ENCODE measurements at places on chromosomes 13 and 19.
A peak's percentile ranks its signal among the peaks of the same experiment; 100 is the strongest.

DNA sequence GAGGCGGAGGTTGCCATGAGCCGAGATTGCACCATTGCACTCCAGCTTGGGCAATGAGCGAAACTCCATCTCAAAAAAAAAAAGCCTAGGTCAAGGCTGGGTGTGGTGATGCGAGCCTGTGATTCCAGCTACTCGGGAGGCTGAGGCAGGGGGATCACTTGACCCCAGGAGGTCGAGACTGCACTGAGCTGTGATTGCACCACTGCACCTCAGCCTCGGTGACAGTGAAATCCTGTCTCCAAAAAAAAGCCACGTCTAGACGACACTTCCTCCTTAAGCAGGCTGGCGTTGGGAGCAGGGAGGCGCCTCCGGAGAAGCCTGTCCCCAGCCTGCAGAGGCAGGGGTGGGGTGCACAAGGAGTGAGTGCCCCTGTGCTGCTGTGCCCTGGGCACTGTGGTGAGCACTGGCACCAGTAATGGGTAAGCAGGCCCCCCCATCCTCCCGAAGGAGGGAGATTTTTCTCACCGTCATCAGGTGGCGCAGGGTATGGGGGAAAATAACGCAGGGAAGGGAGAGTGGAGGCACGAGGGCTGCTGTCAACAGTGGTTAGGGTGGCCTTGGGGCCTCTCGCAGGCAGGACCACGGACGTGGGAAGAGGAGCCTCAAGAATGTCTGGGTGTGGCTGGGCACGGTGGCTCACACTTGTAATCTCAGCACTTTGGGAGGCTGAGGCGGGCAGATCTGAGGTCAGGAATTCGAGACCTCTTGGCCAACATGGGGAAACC is 706 bp downstream of the P2RY11 start:
- peak; percentile 27 for DNase-seq

DNA sequence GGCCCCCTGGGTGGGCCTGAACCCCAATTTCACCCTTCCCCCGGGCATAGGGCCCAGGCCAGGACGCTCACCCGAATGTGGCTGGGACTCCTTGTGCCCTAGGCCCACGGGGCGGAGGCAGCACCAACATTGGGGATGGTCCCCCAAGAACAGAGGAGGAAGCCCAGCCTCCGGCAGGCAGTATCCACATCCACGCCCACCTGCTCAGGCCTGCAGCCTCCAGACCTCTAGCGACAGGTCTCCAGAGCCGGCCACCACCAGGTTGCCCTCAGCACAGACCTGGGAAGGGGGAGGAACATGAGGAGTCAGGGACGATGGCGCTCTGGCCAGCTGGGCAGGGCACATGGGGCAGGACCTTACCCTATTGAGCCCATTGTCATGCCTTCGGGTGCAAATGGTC is 1.2 kb downstream of the GNG14 start:
- no peak for DNase-seq

- DNase-seq, result no peak
Observed at GRCh38 chr19:33329736-33330135, 27.4 kb upstream of the CEBPA start.

GRCh38 chr13:40376867-40377535 is 289.4 kb downstream of the FOXO1 start:
- DNase-seq, result no peak

DNA sequence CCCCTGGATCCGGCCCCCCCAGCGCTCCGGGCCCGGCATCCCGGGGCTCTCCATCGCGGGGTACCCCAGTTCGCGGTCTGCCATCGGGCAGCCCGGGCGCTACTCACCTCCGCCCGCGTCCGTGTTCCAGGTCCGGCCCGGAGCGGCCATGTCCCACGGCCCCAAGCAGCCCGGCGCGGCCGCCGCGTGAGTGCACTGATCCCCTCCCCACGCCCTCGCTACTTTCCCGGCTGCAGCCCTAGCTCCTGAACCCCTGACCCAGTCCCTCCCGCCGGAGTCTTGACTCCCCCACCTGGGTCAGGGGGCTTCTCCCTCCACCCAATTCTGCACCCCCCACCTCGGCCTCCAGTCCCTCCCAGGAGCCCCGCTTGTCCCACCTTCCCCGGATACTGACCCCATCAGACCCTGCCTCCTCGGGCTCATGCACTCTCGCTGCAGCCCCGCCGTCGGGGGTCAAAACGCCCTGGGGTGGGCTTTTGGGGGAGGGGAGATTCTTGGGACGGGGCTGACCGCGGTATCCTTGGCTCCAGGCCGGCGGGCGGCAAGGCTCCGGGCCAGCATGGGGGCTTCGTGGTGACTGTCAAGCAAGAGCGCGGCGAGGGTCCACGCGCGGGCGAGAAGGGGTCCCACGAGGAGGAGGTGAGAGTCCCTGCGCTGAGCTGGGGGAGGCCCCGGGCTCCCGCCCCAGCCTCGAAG is 566 bp downstream of the HMG20B start:
- no peak for DNase-seq

- peak; percentile 82 for DNase-seq
Observed at GRCh38 chr19:56594783-56595547, at the start of gene ZNF71. Gene ZNF71 (plus strand): TSS chr19:56595302. CDS start chr19:56601559, 6,257 bp downstream.

DNA sequence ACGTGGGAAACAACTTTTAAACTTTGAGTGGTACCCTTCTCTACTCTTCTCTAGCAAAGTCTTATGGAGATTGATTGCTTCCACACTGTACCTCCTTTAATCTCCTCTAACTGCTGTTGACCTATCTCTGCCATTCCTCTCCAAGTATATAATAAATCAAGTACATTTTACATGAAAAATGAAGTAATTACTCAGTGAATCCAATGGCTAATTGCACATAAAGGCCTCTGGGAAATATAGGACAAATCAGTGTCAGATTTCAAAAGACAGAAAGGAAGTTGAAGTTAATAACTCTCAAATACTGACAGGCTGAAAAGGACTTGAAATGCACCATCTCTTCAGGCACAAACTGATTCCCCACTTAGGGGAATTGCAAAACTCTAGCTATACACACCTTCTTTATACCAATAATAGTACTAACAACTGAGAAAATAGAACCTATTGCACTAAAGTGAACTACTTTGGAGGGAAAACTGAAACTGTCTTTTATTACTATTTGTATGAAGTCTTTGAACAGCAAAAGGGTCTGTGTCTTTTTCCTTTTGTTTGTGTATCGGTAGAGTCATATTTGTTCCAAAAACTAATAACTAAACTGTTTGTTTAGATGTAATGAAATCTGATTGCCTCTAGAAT is 701.1 kb downstream of the PCDH9 start:
- no peak for DNase-seq

DNA sequence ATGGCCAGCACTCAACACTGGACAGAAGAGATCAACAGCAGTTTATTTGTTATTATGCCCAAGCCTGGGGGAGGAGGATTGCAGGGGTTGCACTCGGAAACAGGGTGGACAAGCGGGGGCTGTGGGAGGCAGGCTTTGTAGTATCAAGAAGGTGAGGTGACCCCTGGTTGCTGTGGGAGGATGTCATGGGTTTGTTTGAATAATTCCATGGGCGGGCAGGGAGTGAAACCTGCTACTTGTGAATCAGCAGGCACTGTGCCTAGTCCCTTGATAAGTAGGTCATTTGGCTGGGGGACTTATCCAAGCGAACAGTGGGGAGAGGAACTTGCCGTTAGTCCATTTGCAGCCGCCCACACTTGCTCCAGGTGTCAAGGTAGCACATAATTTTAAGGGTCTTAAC is 84.4 kb upstream of the KCTD15 start:
- no peak for DNase-seq

GRCh38 chr13:49110122-49110912 is 109.8 kb upstream of the MLNR start:
- peak; percentile 43 for DNase-seq

GRCh38 chr19:50427997-50428425 is 4.7 kb upstream of the MYBPC2 start:
- no peak for DNase-seq

GRCh38 chr19:41083516-41083915 is 4.7 kb upstream of the CYP2A13 start:
- no peak for DNase-seq

- DNase-seq, result no peak
Observed at GRCh38 chr13:108270442-108270841, 924 bp downstream of the TNFSF13B start.

GRCh38 chr19:48987323-48987722 is 5.8 kb downstream of the GYS1 start:
- no peak for DNase-seq

GRCh38 chr19:42926781-42927180 is 9.1 kb upstream of the PSG6 start:
- no peak for DNase-seq

GRCh38 chr19:51531349-51532315 is at the start of gene SIGLEC6:
Gene SIGLEC6 (minus strand): TSS chr19:51531670. CDS start chr19:51531648, 22 bp downstream.
- DNase-seq, result no peak

- no peak for DNase-seq
Observed at GRCh38 chr19:1351381-1351851, 32.3 kb upstream of the NDUFS7 start.

DNA sequence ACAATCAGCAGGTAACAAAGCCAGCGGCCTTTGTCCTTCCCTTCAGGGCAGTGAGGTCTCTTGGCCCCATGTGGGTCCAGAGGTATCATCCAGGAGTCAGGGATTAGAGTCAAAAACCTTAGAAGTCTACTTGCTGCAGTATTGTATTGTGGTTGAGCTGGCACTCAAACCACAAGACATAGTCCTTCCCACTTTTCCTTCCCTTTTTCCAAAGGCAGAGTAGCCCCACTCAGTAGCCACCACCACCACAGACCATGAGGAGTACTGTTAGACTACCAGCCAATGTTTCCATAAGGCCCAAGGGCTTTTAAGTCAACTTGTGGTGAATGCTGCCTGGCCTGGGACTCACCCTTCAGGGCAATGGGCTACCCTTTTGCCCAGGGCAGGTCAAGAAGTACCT is 27.1 kb upstream of the CCNA1 start:
- DNase-seq, result no peak

GRCh38 chr13:76210262-76210661 is 574.1 kb downstream of the LMO7 start:
- DNase-seq, result no peak

DNA sequence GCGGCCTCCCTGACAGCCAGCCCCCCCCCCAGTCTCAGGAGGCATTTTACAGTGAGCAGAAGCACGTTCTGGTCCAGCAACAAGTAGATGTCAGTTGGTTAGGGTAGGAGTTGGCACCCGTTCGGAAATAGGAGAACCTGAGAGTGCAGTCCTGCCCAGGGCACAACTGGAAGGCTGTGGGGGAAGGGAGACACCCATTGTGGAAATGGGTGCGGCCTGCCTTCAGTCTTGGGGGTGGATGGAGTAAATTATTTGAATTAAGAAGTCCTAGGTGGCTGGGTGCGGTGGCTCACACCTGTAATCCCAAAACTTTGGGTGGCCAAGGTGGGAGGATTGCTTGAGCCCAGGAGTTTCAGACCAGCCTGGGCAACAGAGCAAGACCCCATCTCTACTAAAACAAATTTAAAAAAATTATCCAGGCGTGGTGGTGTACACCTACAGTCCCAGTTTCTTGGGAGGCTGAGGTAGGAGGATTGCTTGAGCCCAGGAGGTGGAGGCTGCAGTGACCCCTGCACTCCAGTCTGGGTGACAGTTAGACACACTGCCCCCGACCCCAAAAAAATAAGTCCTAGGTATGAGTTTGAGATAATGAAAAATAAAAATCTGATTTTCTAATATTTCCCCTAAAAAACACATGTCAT is 1.2 kb downstream of the CIRBP start:
- no peak for DNase-seq

DNA sequence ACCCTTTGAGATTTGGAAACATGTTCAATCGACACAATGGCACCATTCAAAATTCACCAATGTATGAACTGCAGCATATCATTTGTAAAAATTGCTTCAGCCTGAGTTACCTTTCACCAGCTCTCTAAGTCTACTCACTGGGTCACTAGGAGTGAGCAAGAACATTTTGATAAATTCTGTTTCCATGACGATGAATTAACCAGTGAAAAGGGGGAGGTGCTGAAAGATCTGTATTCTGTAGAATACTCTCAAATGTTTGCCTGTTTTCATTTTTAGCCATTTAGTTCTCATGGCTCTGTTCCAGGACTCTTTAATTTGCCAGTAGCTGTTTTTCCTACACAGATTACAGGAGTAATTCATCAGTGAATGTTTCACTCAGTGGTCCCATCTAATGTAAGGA is 883.4 kb downstream of the DIAPH3 start:
- no peak for DNase-seq

GRCh38 chr13:99542788-99543406 is 41.6 kb downstream of the TM9SF2 start:
- no peak for DNase-seq

DNA sequence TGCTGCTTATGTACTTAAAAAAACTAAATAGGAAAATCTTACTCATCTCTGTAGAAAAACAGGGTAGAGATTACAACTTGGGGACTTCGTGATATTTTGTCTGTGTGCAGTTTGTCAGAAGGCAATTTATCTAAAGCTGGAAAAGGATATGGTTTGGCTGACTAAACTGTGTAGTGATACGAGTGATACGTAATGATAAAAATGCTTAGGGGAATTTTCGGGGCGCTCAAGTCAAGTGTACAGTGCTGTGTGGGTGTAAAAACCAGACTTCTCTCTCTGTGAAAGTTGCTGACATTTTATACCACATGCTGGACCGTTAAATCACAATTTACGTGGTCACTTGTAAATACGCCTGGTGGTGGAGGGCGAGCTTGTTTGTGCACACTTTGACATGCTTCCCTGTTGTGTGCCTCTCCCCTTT is 221.7 kb downstream of the KCNRG start:
- no peak for DNase-seq

DNA sequence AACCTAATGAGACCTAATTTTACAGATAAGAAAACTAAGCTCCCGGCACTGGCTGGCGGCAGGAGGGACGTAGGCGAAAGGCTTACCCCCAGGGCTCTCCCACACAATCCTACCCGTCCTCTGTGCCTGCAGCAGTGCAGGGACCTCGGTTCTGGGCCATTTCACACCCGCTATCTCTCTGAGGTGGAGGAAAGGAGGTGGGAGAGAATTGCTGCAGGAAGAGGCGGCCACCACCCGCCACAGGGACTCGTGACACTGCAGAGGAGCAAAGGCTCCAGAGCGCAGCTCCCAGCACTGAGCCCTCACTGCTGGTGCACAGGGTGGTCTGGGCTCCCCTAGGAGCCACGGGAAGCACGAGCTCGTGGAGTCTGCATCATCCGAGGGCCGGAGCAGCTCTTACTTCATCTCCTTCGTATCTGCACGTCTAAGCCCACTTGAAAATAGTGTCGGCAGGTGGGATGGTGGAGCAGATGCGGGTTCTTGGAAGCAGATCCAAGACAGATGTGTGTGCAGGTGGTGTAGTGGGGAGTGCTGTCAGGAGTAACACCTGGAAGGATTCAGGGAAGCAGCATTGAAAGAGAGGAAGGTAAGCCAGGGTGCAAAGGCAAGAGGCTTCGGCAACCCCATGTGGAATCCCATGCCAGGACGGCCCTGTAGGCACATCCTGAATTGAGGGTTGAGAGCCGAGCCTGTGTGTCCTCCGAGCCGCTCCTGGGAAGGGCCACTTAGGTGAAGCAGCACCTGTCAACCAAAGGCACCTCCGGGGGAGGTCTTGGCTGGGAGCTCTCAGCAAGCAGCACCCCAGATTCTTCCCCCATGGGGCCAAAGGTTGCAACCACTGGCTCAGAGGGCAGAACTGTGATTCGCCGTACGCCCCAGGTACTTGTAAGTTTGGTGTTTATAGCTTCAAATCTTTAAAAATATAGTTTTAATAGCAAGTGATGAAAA is 115.8 kb upstream of the SPACA7 start:
- no peak for DNase-seq
